GM23338 (cell line): ENCODE measurements at places on chromosomes 7 and 10. TPM values are rescaled to one million over a fixed set of nuclear protein-coding genes. Genes with fewer than 3 reads are reported as not detected.

DNA sequence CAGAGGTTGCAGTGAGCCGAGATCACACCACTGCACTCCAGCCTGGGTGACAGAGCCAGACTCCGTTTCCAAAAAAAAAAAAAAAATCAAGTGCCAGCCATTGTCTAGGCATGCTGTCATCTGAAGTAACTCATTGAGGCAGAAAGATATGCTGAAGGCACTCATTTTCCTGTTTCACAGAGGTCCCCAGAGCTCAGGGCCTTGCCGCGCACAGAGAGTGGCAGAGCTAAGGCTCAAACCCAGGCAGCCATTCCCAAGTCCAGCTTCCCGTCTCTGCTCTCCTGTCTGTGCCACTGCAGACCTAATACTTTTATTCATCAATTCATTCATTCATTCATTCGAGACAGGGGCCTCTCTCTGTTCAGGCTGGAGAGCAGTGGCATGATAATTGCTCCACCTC is 3.5 kb downstream of the GRIFIN start:
- no peak for DNase-seq

DNA sequence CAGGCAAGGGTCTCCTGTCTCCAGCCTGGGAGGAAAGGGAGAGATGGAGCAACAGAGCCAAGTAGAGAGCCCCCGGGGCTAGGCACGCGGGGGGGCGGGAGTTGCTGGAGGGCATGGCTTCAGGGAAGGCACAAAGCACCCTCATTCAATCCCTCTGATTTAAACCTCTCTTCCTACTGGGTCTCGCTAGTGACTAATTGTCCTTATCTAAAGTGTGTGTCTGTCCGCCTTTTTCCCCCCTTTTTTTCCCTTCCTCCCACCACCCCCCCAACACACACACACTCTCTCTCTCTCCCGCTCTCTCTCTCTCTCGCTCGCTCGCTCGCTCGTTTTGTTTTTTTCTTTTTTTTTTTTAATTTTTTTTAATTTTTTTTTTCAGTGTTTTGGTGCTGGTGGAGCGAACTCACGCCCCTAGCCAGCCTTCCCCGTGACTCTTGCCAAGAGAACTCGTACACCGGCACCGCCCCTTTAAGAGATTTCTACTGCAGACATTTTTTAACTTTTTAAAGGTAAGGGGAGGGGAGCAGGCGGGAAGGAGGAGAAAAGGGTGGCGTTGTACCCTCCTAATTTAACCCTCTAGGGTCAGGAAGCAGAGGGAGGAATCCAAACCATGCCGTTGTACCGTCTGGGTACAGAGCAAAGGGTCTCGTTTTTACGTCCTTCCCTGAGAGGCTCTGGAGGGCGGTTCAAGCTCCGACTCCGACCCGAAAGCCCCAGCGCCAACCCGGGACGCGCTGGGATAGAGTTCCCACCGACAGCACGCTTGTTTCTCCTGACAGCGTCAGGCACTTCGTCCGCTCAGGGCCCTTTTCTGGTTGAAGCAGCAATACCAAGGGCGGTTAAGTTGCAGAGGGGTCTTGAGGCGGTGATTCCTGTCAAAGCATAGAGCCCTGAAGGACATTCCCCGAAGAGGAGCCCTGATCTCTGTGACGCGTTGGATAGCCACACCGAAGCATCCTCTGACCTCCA is at the start of gene HPSE2:
Gene HPSE2, minus strand, starts transcription at position 195 of the 969 bp plus-strand sequence.
- peak; percentile 90 for DNase-seq

DNA sequence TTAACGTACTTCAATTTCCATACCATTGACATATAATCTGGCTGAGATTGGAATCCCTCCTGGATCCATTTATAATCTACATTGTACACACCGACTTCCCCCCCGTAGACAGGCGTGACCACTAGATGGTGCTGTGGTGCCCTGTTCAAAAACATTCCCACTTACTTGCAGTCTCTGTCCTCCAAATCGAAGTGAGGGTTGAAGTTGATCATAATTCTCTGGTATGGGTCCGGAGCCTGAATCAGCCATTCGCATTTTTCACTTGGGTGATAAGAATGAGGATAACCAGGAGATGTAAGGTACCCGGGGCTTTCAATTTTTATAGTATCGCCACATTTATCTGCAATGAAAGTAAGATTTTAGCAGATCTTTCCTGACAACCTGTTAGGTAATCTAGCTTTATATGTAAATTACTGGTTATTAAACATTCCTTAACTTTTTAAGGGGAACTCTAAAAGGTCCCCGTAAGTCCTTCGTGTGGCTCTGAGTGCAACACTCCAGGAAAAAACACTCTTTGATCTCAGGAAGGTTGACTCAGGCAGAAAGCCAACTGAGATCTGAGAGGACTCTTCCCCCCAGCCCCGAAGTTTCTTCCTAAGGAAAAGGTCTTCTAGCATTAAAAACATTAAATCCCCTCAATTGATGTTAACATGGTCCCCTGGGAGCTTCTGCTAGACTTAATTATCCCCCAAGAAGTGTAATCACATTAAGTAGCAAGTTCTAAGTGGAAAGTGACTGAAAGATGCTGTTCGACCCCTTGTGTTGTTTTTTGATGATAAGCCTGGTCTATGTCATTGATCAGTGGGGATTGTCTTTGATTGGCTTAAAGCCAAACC is 3.7 kb downstream of the NRP1 start:
- DNase-seq, result peak; percentile 81

DNA sequence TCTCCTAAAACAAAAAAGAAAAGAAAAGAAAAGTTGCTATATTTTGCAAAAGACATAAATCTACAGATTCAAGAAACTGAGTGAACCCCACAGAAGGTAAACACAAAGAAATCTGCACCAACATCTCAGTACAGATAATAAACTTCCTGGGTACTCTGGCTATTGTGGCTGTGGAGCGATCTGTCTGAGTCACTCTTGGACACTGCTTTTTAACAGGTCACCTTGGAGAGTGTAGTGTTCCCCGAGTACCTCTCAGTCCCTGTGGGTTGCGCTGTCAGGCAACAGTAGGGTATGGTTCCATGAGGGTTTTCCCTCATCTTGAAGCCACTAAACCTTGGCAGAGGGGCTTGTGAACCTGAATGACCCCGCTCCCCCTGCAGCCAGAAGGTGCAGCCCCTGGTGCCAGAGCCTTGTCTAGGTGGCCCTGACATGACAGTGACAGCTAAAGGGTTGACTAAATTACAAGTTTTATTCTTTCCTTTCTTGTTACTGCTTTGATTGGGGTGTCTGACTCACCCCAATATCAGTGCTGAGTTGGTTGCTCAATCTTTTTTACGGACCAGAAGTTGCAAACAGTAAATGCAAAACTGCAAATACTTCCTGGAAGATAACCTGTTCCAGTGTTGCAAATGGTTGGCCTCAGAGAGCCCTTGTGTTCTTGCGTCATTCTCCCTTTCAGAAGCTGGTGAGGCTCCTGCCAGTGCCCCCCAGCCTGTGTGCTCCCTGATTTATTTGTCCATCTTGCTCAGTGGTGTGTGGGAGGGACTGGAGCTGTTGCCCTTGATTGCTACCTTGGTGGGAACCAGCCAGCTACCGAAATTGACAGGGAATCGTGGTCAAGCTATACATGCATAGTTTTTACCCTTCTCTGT is 30.6 kb downstream of the POR start:
- DNase-seq, result no peak

DNA sequence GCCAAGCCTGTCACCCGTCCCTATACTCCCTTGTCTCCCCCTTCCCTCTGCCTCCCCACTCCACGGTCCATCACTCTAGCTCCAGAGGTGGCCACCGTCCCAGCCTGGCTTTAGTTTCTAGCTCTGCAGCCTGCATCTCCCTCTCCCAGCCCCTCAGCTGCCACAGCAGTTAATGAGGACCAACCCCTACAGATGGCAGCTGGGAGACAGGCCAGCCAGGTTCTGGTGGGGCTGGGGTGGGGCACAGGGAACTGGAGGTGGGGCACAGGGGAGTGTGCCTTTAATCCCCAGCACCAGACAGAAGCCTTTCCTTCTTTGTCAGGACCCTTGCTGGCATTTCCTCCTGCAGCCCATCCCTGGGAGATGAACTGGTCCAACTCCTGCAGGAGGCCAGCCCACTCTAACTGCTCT is 21.1 kb downstream of the UNC5B start:
- no peak for DNase-seq

DNA sequence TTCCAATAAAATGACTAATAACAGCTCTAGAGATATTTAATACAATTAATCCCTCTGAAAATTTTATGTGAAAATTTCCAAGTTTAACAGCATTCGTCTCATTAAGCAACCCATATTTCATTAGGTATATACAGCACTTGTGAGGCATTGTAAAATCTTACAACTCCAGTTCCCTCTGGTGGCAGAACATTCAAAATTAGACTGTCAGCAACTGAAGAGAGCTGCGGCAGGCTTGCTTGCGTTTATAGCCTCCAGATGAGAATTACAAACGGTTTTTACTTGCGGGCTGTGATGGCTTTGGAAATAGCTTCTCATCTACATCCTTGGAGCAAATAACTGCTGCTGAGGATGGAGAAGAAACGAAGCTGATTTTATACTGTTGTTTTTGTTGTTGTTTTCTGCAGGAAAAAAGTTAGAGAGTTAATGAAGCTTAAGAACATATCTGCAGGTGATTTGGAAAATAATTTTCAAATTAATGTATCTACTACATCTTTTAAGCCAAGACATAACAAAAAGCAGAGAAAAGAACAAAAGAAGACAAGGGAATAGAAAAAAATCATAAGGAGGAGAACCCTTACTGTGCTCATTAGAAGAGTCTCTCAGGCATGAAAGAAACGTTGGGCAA is 171.3 kb downstream of the MAGI2 start:
- peak; percentile 53 for DNase-seq

DNA sequence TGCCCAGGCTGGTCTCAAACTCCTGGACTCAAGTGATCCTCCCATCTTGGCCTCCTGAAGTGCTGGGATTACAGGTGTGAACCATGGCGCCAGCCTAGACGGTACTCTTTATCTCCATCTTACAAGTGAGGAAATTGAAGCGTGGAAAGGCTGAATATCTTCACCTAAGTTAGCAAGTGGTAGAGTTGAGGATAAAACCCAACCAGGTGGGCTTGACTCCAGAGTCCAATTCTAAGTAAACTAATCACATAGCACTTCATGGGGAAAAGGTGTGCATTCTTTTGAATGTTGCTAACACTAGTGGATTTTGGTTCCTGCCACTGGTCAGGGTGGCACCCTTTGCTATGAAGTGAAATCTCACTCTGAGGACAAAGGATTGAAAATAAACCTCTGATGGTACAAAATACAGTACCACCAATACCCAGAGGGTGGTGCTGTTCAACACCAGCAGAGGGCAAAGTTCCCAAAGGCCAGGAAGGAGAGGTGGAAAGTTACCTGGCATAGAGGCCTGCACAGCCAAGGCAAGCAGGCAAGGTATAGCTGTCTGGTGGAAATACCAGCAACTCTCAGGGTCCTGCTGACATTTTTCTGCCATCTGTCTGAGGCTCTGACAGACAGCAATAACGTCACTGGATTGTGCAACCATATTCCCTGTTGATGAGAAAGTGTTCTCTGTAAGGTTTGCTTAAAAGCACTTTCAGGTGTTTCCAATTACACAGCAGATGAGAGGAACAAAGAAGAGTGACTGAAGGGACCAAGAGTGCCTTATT is 17.6 kb downstream of the ZDHHC16 start:
- DNase-seq, result peak; percentile 87

DNA sequence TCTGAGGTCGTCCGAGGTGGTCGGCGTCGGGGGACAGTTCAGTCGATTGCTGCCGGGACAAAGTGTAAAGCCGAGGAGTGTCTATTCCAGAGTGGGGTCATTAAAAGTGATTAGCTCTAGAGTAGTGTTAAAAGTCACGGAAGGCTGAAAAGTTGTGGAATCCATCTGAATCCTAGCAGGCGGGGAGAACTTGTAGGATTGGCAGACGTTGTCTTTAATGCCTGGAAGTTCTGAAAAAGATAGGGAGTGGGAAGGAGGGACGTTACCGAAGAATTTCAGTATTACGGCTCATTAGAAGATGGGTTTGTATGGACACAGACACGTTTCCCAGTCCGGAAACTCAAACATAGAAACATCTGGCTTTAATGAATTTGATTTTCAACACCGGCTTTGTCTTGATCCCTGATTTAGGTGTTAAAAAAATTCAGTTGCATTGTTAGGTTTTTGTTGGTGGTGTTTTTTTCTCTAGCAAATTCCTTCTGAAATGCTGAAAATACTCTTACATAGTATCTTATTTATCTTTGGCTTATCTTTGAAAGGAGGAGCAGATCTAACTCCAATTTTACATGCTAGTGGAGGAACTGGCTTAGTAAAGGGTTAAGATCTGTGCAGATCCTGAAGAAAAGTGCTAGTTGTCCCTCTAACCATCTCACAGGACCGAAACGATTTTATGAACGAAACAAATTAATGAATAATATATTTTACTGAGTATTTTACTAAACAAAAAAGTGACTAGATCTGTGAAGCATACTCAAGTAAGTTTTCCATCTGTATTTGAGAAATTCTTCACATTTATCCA is 900 bp downstream of the MKLN1 start:
- no peak for DNase-seq

GRCh38 chr10:96208946-96209345 is 62.4 kb downstream of the BLNK start:
- DNase-seq, result no peak

GRCh38 chr10:88271761-88272543 is 311.2 kb downstream of the RNLS start:
- no peak for DNase-seq

DNA sequence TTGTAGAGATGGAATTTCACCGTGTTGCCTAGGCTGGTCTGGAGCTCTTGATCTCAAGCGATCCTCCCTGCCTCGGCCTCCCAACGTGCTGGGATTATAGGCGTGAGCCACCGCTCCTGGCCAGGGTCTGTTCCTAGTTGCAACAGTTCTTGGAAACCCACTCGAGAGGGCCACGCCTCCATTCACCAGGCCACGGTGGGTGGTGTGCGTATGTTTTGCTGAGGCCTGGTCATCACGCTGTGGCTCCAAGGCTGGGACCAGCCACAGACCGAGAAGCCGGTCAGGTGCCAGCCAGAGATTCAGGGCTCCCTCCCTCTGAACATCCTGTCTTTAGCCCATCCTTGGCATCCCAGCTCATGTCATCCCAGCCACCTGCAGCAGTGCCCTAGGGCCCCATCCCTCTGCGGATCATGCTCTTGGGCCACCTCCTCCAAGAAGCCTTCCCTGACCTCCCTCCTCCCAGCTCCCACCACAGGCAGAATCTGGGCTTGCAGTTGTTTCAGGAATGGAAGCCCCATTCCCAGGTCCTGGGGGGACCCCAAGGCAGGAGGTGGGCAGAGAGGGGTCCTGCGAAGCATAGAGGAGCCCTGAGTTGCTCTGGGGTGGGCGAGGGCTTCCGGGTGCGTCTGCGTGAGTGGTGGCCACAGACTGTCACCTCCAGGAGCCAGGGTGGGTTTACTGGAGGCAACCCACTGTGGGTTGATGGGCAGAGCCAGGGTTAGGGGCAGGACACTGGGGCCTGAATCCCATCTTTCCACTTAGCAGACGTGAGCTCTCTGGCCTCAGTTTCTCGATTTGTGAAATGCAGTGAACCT is 5.2 kb downstream of the LAT2 start:
- DNase-seq, result no peak

GRCh38 chr7:120110169-120110568 is 162.8 kb upstream of the KCND2 start:
- DNase-seq, result peak; percentile 74

GRCh38 chr7:125357676-125358455 is 428.2 kb upstream of the POT1 start:
- no peak for DNase-seq

GRCh38 chr10:93261961-93262610 is 188.4 kb downstream of the CYP26A1 start:
- no peak for DNase-seq

INMT gene
- total RNA-seq, result 0.19 and 1.1 TPM in 2 replicates

ARHGEF35 gene
- 21.4 and 26.3 TPM in 2 replicates for total RNA-seq

TAS2R38 gene
- total RNA-seq, result 0.24 TPM in 1 of 2 replicates, not detected in the other

XRCC2 gene
- 25.7 and 33.2 TPM in 2 replicates for total RNA-seq

RABGEF1 gene
- 15.7 and 17.5 TPM in 2 replicates for total RNA-seq

ANKRD1 gene
- total RNA-seq, result not detected in 2 replicates
